ENCODE measurements at places on chromosomes 11 and 22.
A peak's percentile ranks its signal among the peaks of the same experiment; 100 is the strongest.

DNA sequence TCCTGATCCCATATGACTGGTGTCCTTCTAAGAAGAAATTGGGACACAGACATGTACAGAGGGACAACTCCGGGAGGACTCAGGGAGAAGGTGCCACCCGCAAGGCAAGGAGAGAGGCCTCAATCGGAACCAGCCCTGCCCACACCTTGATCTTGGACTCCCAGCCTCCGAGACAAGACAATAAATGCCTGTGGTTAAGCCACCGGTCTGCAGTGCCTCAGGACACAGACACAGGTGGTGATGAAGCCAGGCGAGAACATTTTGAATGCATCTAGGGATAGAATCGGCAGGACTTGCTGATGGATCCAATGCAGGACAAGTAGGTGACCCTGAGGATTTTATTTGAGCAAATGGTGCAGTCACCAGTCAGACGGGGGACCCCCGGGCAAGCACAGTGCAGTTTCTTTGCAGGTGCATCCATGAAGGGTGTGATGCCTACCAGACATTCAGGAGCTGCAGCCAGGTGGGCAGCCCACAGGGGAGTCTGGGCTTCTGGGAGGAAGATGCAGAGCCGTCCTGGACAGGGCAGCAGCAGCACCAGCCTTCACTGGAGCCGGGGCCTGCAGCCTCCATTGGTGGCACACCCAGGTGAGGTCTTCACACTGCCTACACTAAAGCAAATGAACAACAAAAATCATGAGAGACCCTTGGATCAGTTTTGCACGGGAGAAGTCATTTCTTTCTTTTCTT lies 20.2 kb upstream of the SEPTIN5 start:
- DNase-seq = no peak

GRCh38 chr22:35152316-35152715 lies 86.4 kb downstream of the ISX start:
- no peak for DNase-seq

DNA sequence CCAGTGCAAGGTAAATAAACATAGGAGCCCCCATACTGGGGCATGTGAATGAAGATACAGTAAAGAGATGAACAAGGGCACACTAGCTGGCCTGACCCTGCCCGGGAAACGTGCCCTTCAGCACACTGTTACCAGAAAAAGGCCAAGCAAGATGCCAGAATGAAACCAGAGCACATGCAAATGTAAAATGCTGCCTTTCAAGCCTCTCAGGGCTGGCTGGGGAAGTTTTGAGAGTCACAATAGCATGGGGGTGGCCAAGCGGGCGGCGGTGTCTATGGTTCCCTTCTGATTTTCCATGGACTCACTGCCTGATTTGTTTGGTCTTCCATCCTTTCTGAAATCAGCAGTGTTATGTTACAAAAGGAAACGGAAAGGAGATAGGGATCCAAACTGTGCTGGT lies 18.9 kb upstream of the SUSD2 start:
- no peak for DNase-seq

DNA sequence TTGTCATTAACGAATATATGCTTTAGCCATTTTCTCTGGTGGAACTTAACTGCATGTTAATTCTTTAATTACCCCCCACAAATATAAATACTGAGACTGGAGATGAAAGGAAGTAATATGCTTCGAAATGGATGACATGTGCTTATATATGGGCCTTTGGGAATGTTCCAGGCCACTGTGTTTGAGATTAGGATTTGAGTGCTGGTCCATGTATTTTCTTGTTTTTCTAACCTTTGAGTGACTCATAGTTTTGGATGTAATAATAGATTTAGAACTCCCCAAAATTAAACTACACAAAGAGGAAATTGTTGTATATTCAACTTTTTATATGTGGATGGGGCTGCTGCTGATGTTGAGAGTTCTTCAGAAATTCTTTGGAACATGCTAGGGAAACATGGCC lies 54.2 kb downstream of the EXT2 start:
- DNase-seq = peak; percentile 8

- no peak for DNase-seq
Observed at GRCh38 chr11:103898577-103899336, 137.7 kb upstream of the DDI1 start.

GRCh38 chr22:47565607-47566006 lies 803.2 kb downstream of the TBC1D22A start:
- DNase-seq = no peak

DNA sequence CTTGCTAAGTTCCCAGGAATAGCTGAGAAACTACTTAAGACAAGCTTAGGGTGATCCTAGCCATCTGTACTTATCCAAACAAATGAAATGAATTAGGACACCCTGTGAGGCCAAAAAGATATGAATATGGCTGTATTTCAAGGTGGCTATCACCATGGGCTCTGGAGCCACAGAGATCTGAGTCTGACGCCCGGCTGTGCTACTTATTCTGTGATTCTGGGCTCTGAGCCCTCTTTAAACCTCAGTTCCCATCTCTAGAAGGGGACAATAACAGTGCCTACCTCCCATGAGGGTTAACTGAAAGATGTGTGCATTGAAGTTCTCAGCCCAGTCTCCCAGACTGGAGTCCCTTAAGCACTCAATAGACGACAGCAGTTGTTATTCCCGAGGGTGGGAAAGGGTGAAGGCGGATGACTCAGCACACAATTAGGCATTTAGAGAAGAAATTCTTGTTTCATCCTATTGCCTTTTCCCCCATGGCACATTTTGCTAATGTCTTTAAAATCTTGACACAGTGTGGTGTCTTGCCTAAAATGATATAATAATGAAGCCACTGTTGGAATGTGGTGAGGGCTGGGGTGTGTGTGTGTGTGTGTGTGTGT lies 132.5 kb downstream of the ADAMTS15 start:
- peak; percentile 75 for DNase-seq

DNA sequence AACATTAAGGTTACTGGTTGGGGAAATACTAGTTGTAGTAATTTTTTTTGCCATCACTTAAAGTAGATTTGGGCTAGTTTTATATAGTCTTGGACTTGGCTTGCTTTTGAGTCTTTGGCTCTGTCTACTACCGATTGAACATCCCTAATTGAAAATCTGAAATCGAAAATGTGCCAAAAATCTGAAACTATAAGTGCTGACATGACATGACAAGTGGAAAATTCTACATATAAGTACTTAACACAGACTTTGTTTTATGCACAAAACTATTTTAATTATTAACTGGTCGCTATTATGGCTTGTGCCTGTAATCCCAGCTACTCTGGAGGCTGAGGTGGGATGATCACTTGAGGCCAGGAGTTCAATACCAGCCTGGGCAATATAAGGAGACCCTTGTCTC lies 22.5 kb downstream of the RNF169 start:
- DNase-seq = no peak

GRCh38 chr11:114340311-114341131 lies 44.3 kb downstream of the NNMT start:
- DNase-seq = peak; percentile 78

GRCh38 chr22:44309137-44309536 lies 3.6 kb downstream of the SHISAL1 start:
- DNase-seq = peak; percentile 95

DNA sequence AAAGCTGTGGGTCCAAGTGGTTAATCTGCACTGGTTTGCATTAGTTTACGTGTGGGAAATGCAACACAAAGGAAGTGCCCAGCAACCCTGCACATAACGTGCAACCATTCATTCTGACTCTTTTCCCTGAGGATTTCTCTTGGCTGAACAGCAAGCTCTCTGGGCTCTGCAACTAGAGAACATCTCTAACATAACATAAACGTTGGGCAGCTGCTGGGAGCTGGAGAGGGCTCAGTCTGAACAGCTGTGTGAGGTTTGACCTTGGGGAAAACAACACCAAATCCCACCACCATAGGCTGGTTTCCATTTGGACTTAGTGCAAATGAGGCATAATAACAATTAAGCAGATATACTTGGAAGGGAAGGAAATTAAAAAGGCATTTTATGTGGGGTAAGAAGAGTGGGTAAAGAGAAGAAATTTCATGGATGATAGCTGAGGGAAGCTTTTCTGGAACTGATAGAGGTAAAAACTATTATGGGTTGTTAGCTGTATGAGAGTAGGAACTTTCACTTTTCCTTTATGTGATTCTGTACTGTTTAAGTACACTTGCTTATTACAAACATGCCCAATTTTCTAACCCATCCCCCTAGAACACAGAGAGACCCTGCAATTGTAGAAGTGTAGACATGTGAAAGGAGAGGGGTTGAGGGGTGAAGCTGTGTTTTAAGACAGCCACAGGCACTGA lies 76.2 kb downstream of the SNX19 start:
- DNase-seq = no peak

- peak; percentile 24 for DNase-seq
Observed at GRCh38 chr11:6812390-6813005, 13.0 kb upstream of the OR6A2 start.

DNA sequence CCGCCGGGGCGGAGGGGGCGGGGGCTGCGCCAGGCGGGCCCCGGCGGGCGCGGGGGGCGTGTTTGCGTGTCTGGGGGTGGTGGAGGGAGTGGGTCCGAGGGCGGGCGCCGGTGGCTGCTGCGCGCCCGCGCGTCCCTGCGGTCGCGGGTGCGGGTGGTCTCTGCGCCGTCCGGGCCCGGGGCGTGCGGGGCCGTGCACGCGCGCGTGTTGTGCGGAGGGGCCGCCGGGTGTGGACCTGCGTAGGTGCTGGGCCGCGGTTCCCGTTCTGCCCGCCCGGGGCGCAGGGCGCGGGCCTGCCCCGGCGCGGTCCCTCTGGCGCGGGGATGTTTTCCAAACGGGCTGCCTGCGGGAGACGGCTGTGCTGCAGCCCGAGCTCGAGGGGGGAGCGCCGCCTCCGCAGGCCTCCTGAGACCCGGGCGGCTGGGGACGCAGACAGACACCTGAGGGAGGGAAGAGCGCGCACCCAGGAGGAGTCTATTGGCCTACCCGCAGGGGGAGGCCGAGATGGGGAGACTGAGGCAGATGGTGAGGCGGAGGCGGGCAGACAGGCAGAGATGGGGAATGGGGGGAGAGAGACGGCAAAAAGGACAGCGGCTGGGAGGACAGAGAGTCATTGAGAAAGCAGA lies 442 bp downstream of the PELI3 start:
- peak; percentile 21 for DNase-seq

DNA sequence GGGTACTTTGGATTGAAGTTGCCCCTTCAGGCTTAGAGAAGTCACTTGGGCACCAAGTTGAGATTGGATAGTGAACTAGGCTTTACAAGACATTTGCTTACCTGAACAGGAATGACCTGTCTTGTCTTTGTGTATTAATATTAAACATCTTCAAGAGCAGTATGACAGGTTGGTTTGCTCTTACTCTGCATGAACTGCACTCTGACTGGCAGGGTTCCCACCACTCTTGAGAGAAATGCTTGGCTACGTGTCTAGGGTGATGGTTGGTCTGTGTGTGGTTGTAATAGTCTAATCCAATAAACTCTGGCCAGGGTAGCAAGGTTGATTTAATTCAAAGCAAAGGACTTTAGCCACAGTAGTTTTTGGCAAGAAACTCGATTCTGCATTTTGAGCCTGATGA lies 20.1 kb upstream of the SPTBN2 start:
- no peak for DNase-seq

- DNase-seq = peak; percentile 86
Observed at GRCh38 chr11:9158898-9159391, 67.5 kb upstream of the SCUBE2 start.

- no peak for DNase-seq
Observed at GRCh38 chr22:38984224-38984623, 2.1 kb downstream of the APOBEC3B start.

DNA sequence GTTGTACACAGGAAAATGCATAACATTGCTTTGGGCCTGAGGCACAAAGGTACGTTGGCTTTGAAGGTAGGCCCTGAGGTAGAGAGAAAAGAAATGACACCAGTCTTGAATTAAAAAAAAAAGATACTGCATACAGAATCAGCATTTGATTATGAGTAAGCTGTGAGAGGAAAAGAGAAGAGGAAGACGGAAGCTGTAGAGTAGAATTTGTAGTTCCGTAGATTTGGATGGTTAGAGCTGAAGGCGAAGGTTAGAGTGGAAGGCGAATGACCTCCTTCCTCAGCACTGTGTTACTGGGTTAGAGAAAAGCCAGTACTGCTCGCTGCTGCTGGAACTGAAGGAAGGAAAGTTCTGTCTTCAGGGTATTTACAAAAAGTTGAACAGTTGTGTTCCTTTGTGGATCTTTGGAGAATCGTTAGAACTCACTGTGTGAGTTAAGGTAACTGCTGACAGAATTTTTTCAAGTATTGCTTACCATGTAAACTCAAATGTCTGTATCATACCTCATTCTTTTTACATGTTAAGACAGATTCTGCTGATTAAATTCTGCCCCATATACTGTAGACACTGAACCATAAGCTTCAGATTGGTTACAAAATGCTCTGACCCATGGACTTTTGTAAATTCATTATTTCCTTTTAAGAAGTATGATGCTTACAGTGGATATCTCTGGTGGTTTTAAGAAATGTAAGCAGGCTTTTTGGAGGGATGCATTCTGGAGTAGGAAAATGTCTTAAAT lies 50.2 kb downstream of the MCAM start:
- no peak for DNase-seq

DNA sequence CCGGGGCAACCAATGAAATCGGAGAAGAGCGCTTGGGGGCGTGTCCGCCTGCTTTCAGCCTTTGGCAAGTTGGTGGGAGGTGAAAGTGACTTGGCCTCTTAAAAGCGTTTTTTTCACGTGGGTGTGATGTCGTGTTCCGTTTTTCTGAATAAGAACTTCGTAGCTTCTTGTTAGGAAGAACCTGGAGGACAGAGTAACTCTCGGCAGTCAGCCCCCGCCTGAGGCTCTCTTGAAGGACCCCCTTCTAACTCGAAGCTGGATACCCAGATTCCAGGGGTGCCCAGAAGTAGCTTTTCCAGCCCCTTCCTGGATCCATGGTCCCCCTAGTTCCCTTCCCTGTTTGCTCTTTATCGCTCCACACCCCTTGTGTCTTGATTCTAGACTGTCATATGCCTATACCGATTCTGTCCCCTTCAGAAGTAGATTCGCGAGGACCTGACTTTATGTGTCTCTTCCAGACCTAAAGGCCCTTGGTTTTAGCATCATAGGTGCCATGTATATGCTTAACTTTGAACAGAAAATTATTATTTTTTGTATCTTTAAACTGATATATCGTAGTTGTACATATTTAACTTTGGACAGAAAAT lies 915 bp upstream of the OSBP start:
- DNase-seq = no peak

DNA sequence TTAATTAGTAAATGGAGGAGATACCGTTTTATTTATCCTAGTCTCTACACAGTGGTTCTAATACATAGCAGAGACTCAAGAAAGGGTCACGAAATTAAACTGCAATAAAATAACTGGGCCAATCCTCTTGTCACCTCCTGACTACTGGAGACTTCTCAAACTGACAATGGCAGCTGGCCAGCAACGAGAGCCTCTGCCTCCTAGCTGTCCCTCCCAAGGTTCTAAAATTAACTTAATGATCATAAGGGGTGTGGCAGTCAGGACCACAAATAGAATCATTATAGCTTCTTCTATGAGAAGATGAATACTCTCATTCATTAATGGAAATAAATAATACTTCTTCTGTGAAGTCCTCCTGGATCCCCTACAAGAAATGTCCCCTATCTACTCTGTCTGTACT lies 63.8 kb upstream of the APOA1 start:
- no peak for DNase-seq

GRCh38 chr11:119796363-119797060 lies 67.5 kb upstream of the NECTIN1 start:
- no peak for DNase-seq

All from amniotic epithelial cell (primary cell).